ENCODE measurements at places on chromosomes 6 and 20. TPM values are rescaled to one million over a fixed set of nuclear protein-coding genes. Genes with fewer than 3 reads are reported as not detected.

TRIM31 gene
- total RNA-seq: not detected

ZBTB2 gene
- total RNA-seq: 14.8 TPM

AFDN gene
- total RNA-seq: 14.9 TPM

DSP gene
- total RNA-seq: 61.2 TPM

MUC21 gene
- total RNA-seq: not detected

HFE gene
- total RNA-seq: 13.6 TPM

PRSS16 gene
- not detected for total RNA-seq

LHFPL5 gene
- total RNA-seq: not detected

TFAP2C gene
- 4.5 TPM for total RNA-seq

GUCA1A gene
- not detected for total RNA-seq

TMEM217 gene
- total RNA-seq: 2.2 TPM
